ENCODE measurements at places on chromosomes 6 and 20.

GRCh38 chr20:61162451-61162850 is 89.6 kb upstream of the CDH4 start:
- DNase-seq: no peak

GRCh38 chr20:43554369-43554768 is 4.5 kb upstream of the SGK2 start:
- no peak for DNase-seq

GRCh38 chr6:36376742-36377141 is 10.7 kb downstream of the ETV7 start:
- DNase-seq: no peak

DNA sequence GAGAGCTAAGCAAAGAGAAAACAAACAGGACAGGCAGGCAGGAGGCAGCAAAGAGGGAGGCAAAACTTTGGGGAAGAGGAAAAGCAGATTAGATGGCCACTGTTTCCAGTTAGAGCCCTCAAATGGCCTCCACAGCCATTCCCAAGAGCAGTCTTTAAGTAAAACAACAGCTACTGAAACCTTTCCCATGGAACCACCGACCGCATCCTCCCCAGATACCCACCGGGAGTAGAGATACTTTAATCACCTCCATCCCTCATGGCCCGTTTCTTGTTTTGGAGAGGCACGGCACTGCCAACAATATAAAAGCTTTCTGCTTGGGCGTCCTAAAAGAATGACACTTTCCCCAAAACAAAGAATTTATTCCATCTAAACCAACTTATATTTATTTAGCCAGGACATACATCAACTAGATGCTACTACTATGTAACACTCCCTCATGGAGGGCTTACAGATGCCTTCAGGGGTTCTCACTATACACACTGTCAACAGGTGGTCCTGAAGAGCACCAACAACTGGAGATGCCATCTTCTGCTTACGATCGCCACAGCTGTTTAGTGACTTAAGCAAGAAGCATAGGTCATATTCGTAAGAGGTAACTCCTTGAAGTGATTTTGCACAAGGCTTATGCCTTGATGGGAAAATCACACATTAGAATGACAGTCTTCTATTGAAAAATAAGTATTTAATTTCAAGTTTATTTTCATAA is 43.4 kb downstream of the CNKSR3 start:
- no peak for DNase-seq

- no peak for DNase-seq
Observed at GRCh38 chr6:139701695-139702094, 327.2 kb upstream of the CITED2 start.

DNA sequence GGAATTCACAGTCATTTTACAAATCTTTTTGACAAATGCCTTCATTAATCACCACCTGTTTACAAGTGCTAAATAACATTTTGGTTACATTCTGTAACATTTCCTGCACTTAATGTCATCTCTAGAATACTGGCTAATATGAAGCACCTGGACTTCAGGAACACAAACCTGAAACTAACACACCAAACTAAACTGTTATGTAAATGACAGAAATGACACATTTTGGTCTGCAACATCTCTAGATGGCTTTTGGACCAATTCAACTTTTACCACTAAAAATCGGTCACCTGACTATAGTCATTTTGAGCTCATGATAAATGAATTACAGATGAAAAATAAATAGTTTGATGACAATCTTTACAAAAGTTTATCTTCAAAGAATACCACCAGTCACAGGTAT is 80.6 kb downstream of the ATG5 start:
- no peak for DNase-seq

- no peak for DNase-seq
Observed at GRCh38 chr6:10409731-10410206, 5.1 kb downstream of the TFAP2A start.

DNA sequence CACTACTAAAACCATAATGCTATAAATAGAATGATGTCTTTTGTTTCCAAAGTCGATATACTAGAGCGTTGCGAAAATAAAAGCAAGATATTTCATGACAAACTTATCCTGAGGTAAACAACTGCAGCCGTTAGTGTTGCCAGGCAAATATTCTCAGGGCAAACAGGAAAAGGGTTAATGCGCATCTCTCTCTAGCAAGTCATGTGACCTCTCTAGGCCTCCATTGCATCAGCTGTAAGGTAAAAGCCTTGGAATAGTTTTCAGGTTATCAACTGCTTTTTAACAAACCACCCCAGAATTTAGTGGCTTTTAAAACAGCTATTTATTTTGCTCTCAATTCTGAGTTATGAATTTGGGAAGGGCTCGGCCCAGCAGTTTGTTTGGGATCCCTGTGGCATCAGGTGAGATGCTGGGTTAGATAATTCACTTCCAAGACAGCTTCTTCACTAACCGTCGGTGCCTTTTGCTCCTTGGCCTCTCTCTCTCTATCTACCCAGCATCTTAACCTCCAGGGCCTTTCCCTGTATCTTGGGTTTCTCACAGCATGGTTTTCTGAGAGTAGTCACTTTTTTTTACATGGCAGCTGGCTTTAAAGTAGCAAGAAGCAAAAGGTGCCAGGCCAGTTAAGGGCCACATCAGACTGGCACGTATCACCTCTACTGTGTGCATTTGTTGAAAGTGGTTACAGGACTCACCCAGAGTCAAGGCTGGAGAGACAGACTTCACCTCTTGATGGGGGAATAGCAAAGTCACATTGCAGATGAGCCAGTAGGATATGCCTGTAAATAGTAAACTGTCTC is 39.2 kb upstream of the LTV1 start:
- DNase-seq: no peak
